ENCODE measurements at places on chromosomes 1 and 21.

DNA sequence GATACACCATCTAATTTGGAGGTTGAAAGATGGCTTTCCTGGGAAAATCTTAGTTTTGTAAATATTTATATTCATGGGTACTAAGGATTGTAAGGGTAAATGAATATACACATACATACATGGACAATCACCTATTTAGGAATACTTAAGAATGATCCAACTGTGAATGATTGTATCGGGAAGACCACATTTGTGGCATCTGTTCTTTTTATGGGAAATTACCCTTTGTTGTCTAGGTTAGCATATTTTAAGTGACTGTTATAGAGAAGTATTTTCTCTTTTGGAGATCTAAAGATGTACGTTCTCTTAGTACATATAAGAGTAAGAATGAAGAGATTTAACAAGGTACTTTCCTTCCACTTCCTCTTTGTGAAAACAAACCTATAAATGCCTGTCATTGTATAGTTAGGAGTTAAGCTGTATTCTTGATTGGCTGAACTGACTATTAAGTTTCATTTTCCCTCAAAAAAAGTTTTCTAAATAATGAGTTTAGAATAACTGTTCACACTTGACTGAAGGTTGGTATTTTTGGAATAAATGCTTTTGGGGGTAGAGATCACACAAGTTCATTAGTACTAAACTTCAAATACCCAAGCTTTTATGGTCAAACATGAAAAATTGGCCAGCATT lies 26.7 kb downstream of the SNX7 start:
- no peak for DNase-seq

GRCh38 chr1:94527447-94528031 lies 14.0 kb downstream of the F3 start:
- no peak for DNase-seq

DNA sequence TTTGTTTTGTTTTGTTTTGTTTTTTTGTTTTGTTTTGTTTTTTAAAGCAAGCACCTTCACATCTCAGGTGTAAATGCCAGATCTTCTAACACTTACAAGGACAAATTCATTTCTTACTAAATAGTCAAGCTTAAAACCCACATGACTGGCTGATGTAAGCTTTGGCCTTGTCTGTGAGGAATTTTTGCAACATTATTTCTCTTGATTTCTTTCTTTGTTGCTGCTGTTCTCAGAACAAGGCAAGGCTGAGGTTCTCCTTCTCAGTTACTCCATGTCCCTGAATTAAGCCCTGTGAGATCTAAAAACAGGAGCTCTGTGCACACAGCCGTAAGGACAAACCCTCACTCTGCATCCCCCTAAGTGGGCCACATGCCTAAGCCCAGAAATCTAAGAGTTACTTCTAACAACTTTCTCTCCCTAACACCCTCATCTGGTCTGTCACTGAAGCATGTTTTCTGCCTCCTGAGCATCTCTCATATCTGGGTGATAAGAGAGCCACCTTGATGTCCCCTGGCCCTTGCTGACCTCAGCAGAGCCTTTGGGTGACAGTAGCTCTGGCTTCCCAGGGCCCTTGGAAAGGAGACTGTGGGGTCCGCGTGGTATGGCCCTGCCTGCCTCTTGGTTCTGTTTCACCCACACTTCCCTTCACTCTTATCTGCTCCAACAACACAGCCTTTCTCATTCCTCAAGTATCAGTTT lies 81.2 kb upstream of the HOOK1 start:
- no peak for DNase-seq

DNA sequence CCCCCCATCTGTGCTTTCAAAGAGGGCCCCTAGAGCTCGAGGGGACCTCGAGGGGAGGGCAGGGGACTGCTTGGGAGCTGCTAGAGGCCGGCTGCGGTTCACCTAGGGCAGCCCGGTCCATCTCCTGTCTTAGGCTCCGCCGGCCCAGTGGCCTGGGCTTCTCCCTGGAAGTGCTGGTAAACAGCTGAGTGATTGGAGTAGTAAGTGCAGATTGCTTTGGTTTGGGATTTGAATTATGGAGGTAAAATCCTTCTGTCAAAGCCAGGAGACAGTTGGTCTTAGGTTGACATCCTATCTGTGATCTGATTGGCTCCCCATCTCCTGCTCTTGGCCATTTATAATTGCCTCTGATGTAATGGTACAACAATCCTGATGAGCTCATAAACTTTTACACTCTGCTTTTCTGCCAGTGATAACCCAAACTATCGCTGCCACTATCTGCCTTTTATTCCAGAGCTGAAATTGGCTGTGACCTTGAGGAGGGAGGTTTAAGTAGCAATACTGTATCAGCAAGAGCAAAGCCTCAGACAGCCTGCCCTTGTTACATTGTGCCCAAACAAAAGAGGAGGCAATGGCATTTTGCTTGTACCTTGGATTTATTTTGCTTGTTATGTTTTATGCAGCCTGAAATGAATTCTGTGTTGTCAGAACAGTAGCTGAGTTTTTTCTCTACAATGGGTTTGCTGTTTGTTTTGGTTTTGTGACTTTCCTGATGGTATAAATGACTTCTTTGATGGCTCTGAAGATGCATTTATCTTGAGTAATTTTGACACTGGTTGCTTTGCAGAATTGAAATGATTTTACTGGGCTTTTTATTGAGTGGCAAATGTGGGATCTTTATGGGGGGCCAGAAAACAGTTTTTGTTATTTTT lies 2.4 kb downstream of the ARID1A start:
- DNase-seq = peak; percentile 5

DNA sequence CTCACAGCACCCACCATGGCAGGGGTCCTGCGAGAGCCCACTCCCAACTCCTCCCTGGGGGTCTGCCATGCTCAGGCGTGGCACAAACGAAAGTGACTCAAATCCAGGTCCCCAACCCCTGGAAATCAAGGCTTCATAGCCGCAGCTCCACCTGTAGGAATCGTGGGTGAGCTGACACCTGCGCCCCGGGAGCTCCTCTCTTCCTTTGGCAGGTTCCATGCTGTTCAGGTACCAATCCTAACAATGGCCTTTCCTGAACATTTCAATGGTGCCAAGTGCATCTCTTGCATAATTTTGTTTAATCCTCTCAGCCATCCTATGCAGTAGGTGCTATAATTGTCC lies 28.9 kb upstream of the NPPB start:
- no peak for DNase-seq

DNA sequence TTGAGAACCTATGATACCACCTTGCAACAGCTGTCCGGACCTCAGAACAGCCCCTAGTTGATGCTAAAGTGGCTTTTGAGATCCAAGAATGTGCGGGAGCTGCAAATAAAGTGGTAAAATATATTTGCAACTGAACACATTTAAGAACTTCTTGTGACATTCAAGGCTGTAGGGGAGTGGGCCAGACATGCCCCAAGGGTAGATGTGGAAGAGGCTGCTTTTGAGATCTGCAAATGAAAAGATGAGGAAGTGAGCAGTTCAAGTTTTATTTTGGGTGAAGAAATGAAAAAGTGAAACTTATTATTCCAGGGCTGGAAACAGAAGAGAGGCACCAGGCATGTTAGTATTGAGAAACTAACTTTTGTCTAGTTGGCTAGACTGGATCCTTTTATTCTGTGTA lies 359.5 kb upstream of the PLXNA2 start:
- no peak for DNase-seq

DNA sequence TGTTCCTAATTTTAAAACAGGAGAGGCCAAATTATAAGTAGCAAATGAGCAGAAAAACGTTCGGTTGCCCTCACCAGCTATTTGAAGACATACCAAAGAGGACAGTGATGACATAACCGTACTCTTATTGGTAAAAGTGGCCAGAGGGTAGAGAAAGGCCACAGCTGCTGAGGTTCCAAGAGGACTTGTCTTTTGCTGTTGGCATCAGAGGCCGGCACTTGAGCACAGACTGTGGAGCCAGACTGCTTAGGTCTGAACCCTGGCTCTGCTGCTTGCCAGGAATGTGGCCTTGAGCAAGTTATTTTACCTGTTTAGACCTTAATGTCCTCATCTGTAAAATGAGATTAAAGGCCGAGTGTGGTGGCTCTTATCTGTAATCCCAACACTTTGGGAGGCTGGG lies 14.9 kb downstream of the ETV3L start:
- no peak for DNase-seq

- no peak for DNase-seq
These were observed 68.1 kb downstream of the JAK1 start for GRCh38 chr1:64898107-64898861.

GRCh38 chr1:1539310-1540089 lies 924 bp downstream of the TMEM240 start:
- no peak for DNase-seq

GRCh38 chr1:8537991-8538390 lies 220.1 kb downstream of the SLC45A1 start:
- no peak for DNase-seq

- no peak for DNase-seq
These were observed 890 bp downstream of the GJC2 start for GRCh38 chr1:228150461-228151179.

DNA sequence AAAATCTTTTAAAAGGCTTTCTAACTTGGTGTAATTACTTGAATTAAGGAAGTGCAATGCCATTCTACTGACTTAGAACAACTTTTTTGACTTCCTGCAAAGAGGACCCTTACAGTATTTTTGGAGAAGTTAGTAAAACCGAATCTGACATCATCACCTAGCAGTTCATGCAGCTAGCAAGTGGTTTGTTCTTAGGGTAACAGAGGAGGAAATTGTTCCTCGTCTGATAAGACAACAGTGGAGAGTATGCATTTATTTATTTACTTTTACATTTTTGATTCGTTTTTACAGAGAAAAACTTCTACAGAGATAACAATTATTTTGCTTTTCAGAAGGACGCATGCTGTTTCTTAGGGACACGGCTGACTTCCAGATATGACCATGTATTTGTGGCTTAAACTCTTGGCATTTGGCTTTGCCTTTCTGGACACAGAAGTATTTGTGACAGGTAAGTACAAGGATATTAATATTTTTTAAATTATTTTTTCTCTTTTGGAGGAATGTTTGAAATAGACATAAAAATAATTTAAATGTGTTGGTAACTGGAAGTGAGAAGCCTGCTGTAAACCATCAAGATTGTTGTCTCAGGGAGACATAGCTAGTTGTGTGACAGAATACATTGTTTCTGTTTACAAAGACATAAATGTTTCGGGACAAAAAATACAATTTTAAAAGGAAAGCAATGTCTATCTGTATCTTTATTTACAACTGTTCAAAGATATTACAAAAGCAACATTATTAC lies at the start of gene PTPRC:
Gene PTPRC, plus strand, starts transcription at position 147 of the 742 bp plus-strand sequence. Its CDS starts 229 bp downstream, at position 376.
- DNase-seq = no peak

GRCh38 chr1:153141377-153141776 lies 9.3 kb downstream of the SPRR2G start:
- no peak for DNase-seq

DNA sequence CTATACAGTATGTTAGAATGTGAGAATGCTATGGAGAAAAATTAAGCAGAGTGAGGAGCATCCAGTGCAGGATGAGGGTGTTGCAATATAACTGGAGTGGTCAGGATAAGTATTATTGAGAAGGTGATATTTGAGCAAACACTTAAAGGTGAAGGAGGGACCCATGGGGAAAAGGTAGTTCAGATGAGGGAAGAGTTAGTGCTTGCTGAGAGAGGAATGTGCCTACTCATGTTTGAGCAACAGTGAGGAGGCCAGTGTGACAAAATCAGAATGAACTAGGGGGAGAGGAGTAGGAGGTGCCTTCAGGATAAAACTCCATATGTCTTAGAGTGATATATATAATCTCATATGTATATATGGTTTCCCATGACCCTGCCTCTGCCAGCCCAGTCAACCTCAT lies 6.2 kb upstream of the TRIM45 start:
- no peak for DNase-seq

GRCh38 chr21:31283025-31283424 lies 61.0 kb downstream of the TIAM1 start:
- no peak for DNase-seq

DNA sequence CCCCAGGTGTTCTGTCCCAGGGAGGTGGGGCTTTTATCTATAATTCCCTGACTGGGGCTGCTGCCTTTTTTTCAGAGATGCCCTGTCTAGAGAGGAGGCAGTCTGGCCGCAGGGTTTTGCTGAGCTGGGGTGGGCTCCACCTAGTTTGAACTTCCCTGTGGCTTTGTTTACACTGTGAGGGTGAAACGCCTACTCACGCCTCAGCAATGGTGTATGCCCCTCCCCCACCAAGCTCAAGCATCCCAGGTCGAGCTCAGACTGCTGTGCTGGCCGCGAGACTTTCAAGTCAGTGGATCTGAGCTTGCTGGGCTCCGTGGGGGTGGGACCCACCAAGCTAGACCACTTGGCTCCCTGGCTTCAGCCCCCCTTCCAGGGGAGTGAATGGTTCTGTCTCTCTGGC lies 124.3 kb downstream of the CENPF start:
- DNase-seq = no peak

DNA sequence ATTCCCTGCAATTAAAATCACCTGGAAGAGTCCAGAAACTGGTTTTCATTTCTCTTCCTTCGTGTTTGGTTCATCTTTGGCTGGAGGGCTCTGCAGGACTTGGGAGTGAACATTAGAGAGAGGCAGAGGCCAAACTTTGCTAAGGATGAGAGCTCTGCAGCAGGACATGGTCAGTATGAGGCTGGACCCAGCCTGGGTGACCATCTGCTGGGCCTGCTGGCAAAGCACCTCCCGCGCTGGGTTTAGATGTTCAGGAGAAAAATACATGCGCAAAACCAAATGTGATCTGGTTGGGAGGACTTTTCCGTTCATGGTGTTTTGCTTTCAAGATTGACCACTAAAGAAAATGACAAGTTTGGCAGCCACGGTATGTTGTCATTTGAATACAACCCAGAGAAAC lies 15.9 kb downstream of the KAZN start:
- no peak for DNase-seq

GRCh38 chr21:44822484-44823178 lies 4.8 kb upstream of the SUMO3 start:
- DNase-seq = no peak

GRCh38 chr1:59366346-59366745 lies 69.5 kb downstream of the FGGY start:
- DNase-seq = no peak

DNA sequence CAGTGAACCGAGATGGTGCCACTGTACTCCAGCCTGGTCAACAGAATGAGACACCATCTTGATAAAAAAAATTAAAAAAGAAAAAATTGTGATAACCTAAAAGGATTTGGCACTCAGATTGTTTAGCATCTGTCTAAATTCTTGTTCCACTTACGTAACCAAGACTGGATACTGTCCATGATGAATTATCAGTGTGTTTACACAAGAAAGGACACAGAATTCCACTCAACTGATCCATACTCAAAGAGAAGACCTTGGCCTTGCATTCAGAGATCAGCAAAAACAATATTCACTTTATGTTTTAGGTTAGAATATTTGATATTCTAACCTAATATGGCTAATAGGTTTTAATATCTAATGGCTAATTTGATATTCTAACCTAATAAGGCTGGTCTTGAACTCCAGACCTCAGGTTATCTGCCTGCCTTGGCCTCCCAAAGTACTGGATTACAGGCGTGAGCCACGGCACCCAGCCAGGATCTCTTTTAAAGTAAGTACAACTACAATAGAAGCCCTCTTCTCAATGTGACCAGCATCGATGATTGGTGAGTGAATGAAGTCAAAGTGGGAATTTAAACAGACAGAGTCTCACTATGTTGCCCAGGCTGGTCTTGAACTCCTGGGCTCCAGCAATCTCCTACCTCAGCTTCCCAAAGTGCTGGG lies 43.1 kb upstream of the COX20 start:
- no peak for DNase-seq

- no peak for DNase-seq
These were observed 6.9 kb downstream of the CAMK1G start for GRCh38 chr1:209590405-209590804.

Measured in stimulated activated CD8-positive, alpha-beta memory T cell treated with anti-CD3 and anti-CD28 coated beads, Interleukin-4, amount 100 ng/mL, for 1 hour (primary cell).